ENCODE measurements at places on chromosomes 1 and 21. TPM values are rescaled to one million over a fixed set of nuclear protein-coding genes. Genes with fewer than 3 reads are reported as not detected.

The AK4 gene
- total RNA-seq, result 21.5 TPM

GRCh38 chr1:87979079-87979478, 650.4 kb downstream of the LMO4 start:
- no peak for DNase-seq

The OR2M2 gene
- not detected for total RNA-seq

The TYW3 gene
- 8.4 TPM for total RNA-seq

The DCAF6 gene
- 45.2 TPM for total RNA-seq

The HIVEP3 gene
- 7.6 TPM for total RNA-seq

The NOC2L gene
- total RNA-seq, result 73.8 TPM

Data from glomerular endothelial cell (primary cell).